ENCODE measurements at places on chromosomes 12 and 14.

- no peak for DNase-seq
Observed at GRCh38 chr14:104341532-104342434, 203.4 kb downstream of the KIF26A start.

DNA sequence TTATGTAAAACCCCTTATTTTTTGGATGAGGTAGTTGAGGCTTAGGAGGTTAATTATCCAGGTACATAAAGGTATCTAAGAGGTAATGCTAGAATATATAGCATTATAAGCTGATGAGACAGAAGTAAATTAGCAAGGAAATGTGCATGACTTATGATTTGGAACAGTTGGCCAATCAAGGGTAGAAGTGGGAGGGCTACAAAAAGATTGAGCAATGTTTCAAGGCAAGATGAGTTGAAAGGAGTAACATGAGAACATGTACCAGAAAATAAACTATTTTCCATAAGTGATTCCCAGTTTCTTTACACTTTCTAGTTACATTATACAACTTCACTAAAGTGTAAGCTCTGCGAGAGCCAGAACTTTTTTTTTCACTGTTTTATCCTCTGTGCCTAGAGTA lies 290.9 kb downstream of the LRIG3 start:
- no peak for DNase-seq

DNA sequence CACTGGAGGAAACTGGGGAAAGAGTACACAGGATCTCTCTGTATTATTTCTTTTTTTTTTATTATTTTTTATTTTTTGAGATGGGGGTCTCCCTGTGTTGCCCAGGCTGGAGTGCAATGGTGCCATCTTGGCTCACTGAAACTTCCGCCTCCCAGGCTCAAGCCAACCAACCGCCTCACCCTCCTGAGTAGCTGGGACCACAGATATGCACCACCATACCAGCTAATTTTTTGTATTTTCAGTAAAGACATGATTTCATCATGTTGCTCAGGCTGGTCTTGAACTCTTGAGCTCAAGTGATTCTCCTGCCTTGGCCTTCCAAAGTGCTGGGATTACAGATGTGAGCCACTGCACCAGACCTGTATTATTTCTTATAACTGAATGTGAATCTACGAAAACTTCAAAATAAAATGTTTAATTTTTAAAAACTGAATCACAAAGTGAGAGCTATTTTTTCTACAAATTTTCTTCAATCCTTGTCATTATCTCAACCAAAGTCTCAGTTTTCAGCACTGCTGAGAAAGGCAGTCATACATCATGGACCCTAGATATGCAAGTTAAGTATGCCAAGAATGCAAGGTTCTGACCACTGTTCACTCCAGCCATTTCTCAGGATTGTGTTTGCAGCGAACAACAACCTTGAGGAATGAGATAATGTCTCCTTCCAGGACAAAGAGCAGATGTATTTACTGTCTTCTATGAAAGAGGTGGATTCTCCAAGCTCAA lies 2.4 kb downstream of the EAPP start:
- DNase-seq, result no peak

GRCh38 chr12:55702861-55703260 lies 4.8 kb downstream of the ITGA7 start:
- DNase-seq, result no peak

- DNase-seq, result no peak
Observed at GRCh38 chr12:41795910-41796309, 348.8 kb downstream of the GXYLT1 start.

DNA sequence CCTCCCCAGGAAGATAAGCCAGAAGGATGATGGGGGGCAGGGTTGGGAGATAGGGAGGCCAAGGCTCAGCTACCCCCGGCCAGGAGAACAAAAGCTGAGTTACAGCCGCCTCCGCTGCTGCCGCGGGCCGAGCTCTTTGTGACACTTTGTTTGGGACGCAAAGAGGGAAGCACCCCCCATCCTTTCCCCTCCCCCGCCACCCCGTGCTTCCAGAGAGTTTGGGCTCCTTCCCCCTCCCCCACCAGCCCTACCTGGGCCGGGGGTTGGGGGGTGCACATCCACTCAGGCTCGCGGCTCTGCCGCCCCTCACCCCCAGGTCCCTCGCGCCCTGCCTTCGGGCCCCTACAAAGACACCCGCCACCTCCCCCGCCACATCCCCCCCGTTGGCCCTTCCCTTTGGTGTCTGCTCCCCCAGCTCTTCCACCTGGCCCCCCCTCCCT lies 799 bp downstream of the ZNF219 start:
- DNase-seq, result no peak

GRCh38 chr12:92047393-92047826 lies 98.2 kb downstream of the BTG1 start:
- DNase-seq, result no peak

DNA sequence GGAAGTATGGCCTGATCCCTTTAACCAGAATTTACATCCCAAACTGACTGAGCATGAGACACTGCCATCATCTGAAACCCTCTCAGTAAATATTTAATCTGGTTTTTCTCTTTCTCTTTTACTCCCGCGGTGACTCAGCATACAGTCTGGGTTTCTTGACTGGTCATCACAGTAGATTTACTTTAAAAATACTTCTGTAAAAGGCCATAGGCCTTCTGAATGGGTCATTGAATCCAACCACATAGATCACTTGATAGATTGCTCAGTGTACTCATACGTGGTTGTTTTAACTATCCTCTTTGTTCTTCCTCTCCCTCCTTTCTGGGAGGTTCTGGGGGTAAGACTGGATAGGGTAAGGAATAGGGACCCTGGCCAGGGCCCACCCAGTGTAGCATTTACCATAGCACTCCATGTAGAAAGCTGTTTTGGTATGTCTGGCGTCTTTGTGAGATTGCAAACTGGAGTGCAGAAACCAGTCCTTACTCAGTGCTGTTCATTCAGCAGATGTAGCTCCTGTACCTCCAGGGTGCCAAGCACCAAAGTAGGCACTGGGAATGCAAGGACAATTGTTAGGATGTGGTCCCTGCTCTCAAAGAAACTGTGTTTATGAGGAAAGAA lies 165.7 kb downstream of the SRGAP1 start:
- no peak for DNase-seq

GRCh38 chr14:102338724-102339123 lies 19.2 kb downstream of the ZNF839 start:
- DNase-seq, result no peak

GRCh38 chr12:47218191-47218654 lies 138.5 kb upstream of the AMIGO2 start:
- DNase-seq, result no peak

- no peak for DNase-seq
Observed at GRCh38 chr14:101561145-101561896, at the start of gene DIO3. Gene DIO3 (plus strand): TSS chr14:101561495.

DNA sequence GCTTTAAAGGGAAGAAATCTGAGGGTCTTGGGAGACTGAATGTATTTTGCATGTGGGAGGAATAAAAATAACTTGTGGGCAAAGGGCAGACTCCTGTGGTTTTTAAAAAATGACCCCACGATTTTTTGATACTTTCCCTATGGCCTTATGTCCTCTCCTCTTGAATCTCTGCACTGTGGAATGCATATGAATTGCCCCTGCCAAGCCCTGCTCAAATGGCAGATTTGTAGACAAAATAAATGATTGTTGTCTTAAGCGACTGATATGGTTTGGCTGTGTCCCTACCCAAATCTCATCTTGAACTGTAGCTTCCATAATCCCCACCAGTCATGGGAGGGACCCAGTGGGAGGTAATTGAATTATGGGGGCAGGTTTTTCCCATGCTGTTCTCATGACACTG lies 223.8 kb downstream of the DACT1 start:
- DNase-seq, result no peak

- no peak for DNase-seq
Observed at GRCh38 chr14:99513183-99513694, 32.0 kb downstream of the CCNK start.
